ENCODE measurements at places on chromosomes 16 and 17.

- no peak for DNase-seq
These were observed 210.4 kb upstream of the N4BP1 start for GRCh38 chr16:48820379-48820778.

GRCh38 chr17:31074772-31075555 is 19.8 kb upstream of the NF1 start:
- DNase-seq, result no peak

DNA sequence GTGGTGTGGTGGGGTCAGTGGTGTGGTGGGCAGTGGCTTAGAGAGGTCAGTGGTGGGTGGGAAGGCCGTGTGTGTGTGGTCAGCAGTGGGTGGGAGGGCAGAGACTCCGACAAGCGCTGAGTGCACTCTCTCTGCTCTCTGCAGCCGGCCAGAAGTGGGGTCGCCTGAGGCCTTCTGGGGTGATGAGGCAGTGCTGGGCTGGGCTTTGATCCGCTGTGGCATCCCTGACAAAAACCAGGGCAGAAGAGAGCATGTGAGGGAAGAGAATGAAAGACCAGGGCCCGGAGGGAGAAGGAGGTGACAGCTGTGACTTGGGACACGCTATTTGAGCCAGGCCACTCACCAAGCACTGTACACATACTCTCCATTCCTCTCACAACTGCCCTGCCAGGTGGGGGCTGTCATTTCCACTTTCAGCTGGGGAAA is 50.8 kb downstream of the NKD1 start:
- no peak for DNase-seq

DNA sequence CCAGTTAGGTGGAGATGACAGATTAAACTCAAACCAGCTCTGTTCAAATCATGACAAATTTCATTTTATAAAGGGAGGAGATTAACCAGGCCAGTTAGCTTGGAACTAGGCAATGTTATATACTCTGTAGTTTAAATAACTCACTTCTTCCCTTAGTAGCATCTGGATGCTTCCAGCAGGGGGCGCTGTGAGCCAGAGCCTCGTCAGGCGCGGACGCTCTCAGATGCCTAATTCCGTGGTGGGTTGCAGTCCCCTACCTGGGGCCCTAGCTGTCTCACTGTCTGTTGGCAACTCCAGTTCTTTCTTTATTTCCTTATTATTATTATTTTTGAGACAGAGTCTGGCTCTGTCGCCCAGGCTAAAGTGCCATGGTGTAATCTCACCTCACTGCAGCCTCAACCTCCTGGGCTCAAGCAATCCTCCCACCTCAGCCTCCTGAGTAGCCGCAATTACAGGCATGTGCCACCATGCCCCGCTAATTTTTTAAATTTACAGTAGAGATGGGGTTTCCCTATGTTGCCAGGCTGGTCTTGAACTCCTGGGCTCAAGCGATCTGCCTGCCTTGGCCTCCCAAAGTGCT is 17.3 kb upstream of the WFDC1 start:
- peak; percentile 48 for DNase-seq

DNA sequence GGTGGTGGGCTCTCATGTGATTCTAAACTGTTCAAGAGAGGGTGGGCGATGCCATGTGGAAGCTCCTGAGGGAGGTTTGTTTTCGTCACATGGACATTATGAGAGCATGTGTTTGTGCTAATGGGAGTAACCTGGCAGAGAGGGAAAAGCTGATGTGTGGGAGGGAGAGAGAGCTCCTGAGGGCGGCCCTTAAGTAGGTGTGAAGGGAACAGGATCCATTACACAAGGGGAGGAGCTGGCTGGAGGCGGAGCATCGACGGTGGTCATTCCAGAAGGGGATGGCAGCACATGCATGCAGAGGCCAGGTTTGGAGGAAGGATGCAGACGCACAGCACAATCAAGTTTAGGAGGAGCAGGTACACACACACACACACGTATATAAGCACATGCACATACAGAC is 197.5 kb downstream of the RPTOR start:
- no peak for DNase-seq

- DNase-seq, result no peak
These were observed 654 bp downstream of the TNFAIP1 start for GRCh38 chr17:28335959-28336871.

- no peak for DNase-seq
These were observed 19.3 kb downstream of the TMEM11 start for GRCh38 chr17:21194703-21195102.

- no peak for DNase-seq
These were observed 203.2 kb upstream of the WSCD1 start for GRCh38 chr17:5866978-5867377.

- no peak for DNase-seq
These were observed 12.0 kb downstream of the HIGD1B start for GRCh38 chr17:44859701-44860100.

- no peak for DNase-seq
These were observed 46.5 kb downstream of the BRD7 start for GRCh38 chr16:50322333-50322732.
